ENCODE measurements at places on chromosomes 3 and 15.

- no peak for DNase-seq
These were observed 96.3 kb upstream of the P2RY1 start for GRCh38 chr3:152738656-152739055.

- DNase-seq = peak; percentile 73
These were observed 124.3 kb downstream of the CHSY1 start for GRCh38 chr15:101127506-101128076.

DNA sequence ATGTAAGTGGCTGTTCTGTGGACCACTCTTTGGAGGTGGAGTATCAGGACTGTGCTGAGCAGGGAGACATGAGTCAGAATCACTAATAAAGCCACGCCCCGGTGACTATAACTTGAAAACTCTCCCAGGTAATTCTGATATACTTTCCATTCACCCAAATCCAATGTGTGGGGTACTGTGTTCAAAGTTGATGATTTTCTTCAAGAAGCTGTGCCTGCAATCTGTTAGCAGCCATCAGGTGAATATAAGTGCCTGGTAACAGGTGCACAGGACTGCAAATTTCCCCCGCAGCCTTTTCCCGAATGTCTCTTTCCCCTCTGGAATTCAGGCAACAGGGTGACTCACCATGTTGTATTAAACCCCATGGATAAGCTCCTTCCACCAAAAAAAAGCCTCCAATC, 17.0 kb downstream of the MAGI1 start:
- no peak for DNase-seq

GRCh38 chr15:65559941-65560340, 29.7 kb downstream of the HACD3 start:
- DNase-seq = no peak

GRCh38 chr3:138942861-138943623, 3.9 kb downstream of the FOXL2 start:
- no peak for DNase-seq

DNA sequence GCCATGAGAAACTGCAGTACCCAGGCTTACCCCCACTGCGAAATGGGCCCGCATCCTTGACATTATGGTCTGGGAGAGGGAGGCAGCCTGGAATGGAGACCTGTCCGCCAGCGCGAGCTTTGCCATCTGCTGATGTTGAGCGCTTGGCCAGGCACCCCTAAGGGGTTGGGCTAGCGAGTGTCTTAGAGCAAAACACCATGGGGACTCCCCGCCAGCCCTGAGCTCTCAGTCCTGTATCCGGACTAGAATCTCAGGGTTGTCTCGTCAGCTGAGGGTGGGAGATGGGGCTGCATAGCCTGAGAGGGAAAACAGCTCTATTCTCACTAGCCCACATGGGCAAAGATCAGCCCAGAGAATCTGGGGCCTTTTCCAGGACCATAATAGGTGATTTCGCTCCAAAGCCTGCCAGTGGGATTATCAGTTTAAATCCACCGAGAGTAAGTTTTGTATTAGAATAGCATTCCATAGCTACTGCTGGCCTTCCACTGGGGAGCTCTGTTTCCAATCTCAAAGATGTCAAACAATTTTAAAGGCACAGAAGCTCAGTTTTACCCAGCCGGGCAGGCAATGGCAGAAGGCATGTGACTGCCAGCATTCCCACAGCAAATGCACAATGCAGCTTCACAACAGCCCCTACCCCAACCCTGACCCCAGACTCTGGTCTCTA, 167.5 kb upstream of the TPM1 start:
- no peak for DNase-seq

GRCh38 chr3:130515755-130516154, 1.2 kb upstream of the COL6A6 start:
- DNase-seq = no peak

DNA sequence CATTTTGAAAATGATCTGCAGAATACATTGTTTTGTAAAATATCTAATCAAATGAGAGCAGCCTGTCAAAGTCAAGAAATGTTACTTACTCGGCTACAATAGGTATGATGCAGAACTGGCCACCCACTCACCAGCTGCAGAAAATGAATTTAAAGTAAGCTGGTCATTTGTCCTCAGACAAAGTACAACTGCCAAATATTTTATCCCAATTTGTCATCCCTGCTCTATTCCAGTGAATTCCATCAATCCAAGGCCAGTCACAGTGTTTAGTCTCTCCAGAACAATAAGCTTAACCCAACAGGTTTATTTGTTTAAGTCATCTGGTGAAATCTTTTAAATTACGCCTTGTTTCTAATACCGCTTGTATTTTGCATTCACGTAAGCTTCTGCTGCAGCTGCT, 46.6 kb upstream of the TCF12 start:
- DNase-seq = no peak

DNA sequence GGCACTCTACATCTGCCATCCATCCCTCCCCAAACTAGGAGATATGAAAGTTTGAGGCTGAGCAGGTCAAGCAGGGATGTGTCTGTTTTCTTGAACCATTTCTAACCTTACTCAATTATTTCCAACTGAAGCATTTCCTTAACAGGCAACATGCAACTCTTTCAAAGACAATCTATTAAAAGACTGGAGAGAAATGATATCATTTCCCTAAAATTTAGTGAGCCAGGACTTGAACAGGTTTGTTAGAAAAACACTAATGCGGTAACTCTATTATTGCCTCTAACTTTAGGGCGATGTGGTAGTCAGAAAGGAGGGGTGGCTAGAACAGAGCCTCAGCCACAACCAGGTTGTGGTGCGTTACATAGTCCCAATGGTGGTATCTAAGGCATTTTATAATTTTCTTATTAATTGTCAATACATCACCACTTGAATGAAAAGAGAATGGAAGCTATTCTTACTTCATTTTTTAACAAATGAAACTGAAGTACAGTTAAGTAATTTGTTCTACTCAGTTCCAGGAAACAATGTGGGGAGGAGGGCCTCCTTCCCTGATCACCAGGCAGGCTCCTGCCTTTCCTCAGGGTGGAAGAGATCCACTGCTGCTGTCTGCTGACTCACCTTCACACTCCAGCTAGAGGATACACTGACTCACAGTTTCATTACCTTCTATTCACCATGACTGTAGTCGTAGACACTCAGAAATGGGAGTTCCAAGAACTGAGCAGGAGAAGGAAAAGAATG, 22.8 kb downstream of the MYO1E start:
- peak; percentile 40 for DNase-seq

DNA sequence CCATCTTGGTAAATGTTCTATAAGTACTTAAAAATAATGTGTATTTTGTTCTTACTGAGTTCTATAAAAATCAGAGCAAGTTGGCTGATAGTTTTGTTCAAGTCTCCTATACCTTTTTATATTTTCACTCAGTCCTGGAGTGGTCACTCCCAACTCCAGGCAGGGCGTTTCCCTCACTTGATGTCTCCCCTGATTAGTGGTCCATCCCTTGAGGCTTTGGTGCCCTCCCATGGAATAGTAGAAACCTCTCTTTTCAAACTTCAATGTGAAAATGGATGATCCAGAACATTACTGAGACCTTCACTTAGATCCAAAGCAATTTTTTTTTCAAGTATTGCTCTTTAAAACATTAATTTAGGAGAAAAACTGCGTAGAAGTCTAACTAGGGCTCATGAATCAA, 25.0 kb upstream of the SCN10A start:
- no peak for DNase-seq

GRCh38 chr3:179321668-179322285, 1.1 kb upstream of the ZNF639 start:
- peak; percentile 67 for DNase-seq

GRCh38 chr3:37813403-37813802, 48.3 kb upstream of the CTDSPL start:
- DNase-seq = no peak

DNA sequence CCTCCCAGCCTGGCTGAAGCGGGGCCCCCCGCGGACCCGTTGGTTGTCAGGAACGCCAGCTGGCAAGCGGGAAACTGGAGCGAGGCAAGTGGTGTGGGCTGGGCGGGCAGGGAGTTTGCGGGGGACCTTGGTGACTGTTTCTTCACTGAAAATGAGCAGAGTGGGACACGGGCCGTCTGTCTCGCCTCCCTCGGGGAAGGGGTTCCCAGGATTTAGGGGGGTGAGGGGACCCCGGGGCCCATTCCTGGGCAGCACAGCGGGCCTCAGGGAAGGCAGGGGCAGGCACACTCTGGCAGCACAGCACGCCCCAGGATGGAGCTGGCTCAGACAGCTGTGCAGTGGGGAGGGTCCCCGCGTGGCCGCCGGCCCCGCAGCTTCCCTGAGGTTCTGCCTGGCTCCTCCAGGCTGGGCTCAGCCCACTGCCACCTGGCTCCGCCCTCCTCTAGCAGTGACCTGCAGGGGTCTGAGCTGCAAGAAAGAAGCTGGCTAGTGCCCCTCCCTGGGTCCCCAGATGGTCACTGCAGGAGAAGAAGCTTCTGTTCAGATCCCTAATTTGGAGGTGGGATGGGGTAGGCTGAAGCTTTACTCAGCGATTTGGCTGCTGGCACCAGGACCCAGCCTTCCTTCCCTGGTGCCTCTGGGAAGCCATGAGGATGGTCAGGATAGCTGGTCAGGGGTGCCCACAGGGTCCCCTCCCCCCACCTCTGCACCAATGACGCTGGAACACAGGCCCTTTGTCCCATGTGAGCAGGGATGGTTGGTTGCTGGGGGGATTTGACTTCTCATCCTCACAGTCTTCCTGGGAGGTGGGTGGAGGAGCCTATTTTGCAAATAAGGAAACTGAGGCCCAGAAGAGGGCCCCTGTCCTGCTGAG, 90.4 kb downstream of the TBC1D2B start:
- no peak for DNase-seq

GRCh38 chr3:195087328-195087727, 183.6 kb downstream of the XXYLT1 start:
- no peak for DNase-seq

DNA sequence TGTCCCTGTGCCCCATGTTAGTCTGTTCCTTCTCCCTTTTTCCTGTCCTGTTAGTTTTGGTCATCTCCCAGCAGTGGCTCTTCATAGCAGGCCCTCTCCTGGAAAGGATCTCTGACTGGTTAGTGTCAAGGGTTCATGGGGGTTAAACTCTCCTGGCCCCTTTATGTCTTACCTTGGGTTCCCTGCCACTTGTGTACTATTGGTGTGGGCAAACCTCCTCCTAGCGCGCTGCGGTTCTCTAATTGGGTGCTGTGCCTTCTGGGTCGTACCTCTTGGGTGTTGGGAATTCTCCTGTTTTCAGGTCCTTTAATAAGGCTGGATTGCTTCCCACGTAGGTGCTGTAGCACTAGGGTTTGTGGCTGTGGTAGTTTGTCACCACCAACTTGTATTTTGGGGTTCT, 18.8 kb downstream of the GMPS start:
- DNase-seq = no peak

GRCh38 chr3:187725653-187726370, 19.5 kb downstream of the BCL6 start:
- no peak for DNase-seq

DNA sequence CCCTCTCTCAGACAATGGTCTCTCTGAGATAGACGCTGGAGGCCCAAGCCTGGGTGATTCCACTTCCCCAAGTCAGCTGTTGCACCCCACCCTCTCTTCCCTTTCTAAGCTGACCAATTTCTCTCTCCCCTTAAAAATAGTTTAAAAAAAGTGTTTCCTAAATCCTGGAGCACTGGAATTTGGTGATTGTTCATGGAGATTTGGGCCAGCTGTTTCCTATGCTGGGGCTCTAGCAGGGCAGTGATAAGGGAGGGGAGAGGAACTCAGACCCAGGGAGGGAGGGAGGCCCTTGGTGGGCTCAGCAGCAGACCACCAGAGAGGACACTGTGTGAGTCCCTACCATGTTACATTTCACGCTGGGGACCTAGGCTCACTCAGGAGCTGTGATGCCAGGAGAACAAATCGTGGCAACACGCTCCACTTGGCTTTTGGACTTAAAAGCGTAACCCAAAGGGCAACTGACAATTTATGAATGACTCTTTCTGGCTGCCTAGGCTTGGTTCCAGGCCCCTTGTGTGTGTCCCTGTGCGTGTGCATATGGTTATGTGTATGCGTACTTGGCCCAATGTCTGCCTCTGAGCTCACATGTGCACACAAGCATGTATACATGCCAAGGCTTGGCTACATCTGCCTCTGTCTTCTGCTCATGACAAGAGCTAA, 59.8 kb upstream of the INSYN1 start:
- no peak for DNase-seq

DNA sequence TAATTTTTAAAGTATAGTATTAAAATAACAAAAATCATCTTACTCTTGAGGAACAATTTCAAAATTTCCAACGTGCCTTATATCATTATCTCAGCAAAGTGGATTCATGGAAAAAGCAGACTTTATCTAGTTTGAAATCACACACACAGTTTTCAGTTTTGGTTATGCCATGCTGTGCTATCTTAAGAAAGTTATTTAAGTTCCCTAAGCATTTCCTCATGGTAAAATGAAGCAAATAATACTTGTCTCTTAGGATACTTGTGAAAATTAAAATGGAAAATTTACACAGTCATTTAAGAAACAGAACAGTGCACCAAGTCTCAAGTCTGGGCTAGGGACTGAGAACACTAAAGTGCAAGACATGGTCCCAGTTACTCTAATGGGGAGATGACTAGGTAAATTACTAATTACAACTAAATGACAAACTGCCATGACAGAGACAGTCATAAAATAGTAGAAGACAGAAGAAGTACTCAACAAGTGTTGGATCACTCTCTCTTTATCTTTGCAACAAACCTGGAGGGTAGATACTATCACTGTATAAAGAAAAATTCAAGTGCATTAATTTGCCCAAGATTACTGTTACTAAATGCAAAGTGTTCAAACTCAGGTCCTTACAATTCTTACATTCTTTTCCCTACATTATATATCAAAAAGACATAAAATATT, 44.8 kb downstream of the DMXL2 start:
- DNase-seq = no peak

- no peak for DNase-seq
These were observed 69.9 kb downstream of the LIPC start for GRCh38 chr15:58501636-58502188.

GRCh38 chr3:47870702-47871260, 67.8 kb downstream of the DHX30 start:
- no peak for DNase-seq

GRCh38 chr3:167575000-167575600, 78.6 kb downstream of the WDR49 start:
- DNase-seq = no peak

- no peak for DNase-seq
These were observed 215.5 kb upstream of the KCNMB2 start for GRCh38 chr3:178320456-178321351.

DNA sequence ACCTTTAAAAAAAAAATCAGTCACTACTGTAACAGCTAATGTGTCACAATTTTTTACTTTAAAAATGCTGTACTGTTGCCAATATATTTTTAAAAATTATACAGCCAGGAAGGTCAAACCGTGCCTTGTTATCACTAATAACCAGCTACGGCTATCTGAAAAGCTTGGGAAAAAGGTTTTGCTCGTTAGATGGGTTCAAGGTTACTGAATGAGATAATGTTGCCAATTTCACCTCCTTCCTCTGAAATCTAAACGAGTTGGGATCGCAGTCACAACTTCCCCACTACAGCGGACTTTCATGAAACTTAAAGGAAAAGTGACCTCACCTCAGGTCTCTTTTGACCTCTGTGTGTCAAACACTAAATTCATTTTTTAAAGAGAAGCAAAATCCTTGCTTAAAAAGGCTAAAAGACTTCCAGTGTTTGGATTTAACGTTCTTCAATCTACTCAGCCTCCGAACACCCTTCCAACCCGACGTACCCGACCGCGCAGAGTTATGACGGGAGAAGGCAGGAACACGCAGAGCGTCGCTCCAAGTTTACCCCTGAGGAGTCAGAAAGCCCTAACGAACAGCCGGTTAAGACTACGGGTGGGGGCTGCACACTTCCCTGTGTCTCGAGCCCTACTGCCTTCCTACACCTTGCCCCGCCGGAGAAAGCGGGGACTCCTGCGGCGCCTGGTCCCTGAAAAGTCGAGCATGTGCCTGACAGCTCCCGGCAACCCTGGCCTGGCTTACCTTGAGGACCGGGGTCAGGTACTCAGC, 860 bp downstream of the ATG3 start:
- DNase-seq = peak; percentile 83

All from activated naive CD4-positive, alpha-beta T cell treated with anti-CD3 and anti-CD28 coated beads for 36 hours (primary cell).